Activated CD8-positive, alpha-beta memory T cell treated with anti-CD3 and anti-CD28 coated beads, Interleukin-2, amount 10 ng/mL, durations not matched to agents 7 days and 5 days (primary cell): ENCODE measurements at places on chromosomes 7 and 10. TPM values are rescaled to one million over a fixed set of nuclear protein-coding genes. Genes with fewer than 3 reads are reported as not detected.

Gene RAB19
- 5.0 TPM for total RNA-seq

Gene METTL27
- total RNA-seq: not detected

GRCh38 chr7:36071605-36072004 lies 81.4 kb upstream of the EEPD1 start:
- no peak for DNase-seq

- no peak for DNase-seq
Observed at GRCh38 chr7:28738412-28738811, 219.7 kb downstream of the TRIL start.

GRCh38 chr10:68989317-68989990 lies 851 bp downstream of the KIFBP start:
- no peak for DNase-seq

Gene CDC14C
- not detected for total RNA-seq

DNA sequence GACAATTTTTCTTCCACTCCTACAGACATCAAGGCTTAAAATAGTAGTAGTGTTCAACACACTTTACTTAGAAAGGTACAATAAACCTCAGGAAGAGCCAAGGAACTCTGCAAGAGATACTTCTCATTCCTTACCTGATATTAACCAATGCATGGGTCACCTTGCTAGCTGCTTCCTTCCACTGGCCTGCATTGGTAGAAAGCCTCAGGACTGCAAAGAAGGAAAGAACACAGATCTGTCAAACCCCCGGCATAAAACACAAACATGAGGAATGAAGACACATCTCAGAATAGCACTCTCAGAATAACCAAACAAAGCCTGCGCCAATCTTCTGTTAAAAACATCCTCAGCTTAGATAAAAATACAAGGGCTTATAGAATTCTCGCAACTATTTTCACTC lies 96.1 kb upstream of the KCNIP2 start:
- no peak for DNase-seq

Gene LRIT1
- not detected for total RNA-seq

GRCh38 chr10:122859527-122859926 lies 13.9 kb upstream of the CUZD1 start:
- no peak for DNase-seq

Gene EPHA1
- total RNA-seq: 0.47 TPM

GRCh38 chr7:68314208-68314607 lies 1284.1 kb upstream of the AUTS2 start:
- DNase-seq: no peak

Gene FAM237B
- total RNA-seq: not detected

- no peak for DNase-seq
Observed at GRCh38 chr10:73974309-73974946, 23.5 kb upstream of the VCL start.

GRCh38 chr7:37439653-37440026 lies 9.0 kb downstream of the ELMO1 start:
- no peak for DNase-seq

GRCh38 chr7:859359-860030 lies 16.9 kb upstream of the GET4 start:
- DNase-seq: no peak

DNA sequence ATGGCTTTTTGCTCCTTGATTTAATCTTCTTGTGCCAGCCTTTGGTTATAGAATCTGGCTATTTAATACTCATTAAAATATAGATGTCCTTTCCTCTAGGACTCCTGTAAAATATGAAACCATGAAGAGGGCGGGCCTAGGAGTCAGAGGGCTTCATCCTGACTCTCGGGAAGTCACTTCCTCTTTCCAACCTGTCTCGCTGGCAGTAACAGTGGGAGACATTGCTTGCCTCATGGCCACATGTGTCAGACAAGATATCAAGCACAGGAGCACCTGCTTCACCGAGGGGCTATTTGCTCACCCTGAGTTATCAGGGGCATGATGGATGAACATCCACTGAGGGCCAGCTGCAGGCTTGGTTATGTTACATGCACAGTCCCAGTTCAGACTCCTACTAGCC lies 31.0 kb downstream of the SLIT1 start:
- no peak for DNase-seq

DNA sequence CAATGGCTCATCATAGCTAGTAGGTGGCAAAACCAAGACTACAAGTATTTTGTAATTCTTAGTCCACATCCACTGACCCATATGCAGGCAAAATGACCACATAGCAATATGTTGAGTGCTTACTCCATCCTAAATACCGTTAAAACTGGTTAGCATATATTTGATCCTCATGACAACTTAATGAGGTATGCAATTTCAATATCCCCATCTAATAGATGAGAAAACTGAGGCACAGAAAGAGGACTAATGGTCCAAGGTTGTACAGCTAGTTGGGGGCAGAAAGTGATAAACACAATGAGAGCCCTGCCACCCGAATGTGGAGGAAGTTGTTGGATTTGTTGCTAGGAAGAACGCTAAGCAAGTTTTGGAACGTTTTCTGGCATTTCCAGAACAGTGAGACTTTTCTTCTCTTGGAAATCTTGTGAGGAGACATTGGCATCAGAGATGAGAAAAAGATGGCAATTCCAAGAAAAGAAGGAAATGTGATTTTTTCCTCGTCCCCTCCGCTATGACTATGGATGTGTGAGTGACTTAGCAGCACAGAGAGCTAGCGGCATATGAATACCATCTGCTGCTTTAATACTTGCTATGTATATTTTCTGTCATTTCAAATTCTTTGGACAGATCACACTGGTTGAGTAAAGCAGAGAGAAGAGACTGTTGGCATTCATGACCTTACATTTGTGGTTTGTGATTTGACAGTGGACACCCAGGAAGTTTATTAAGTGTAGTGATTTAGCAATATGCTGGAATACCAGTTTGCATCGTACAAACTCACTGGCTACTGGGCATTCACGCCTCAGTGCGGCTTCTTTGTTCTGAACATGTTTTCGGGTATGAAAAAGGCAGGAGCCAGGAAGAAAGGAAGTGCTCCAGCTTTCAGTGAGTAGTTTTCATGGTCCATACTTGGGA lies 51.5 kb downstream of the NRCAM start:
- no peak for DNase-seq

Gene KCNH2
- total RNA-seq: 0.07 TPM

GRCh38 chr7:16594061-16594460 lies 51.5 kb downstream of the ANKMY2 start:
- no peak for DNase-seq

Gene PARD3
- total RNA-seq: 0.29 TPM

DNA sequence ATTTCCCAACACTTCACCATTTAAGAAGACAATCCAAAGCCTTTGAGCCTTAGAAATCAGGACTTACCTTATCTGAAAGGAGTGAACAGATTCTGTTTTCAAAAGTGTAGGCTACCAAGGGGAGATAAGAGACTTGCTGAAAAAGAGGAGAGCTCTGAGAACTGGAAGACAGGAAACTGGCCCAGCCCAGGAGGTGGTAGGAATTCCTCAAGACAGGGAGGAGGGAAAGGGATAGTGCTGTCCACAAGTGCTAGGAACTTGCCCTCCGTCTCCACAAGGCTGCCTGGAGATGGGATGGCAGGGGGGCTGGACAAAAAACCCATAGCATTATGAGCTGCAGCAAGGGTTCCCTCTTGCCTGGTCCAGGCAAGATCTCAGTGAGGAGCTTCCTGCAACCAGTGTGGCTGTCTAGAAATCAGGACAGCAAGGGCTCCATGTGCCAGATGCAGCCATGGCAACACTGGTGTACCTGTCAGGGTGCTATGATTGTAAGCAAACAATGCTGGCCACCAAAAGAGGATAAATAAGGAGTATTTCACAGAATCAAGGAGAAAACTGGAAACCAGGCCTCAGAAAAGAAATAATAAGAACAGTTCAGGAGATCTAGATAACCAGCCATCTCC lies 22.7 kb upstream of the FRMD4A start:
- no peak for DNase-seq

- no peak for DNase-seq
Observed at GRCh38 chr7:54180796-54181195, 361.4 kb upstream of the VSTM2A start.

- DNase-seq: no peak
Observed at GRCh38 chr7:17548014-17548653, 249.7 kb downstream of the AHR start.

Gene CALML5
- total RNA-seq: not detected

Gene TWIST1
- total RNA-seq: 0.63 TPM

- peak; percentile 66 for DNase-seq
Observed at GRCh38 chr10:97759158-97759887, 12.5 kb downstream of the SFRP5 start.

DNA sequence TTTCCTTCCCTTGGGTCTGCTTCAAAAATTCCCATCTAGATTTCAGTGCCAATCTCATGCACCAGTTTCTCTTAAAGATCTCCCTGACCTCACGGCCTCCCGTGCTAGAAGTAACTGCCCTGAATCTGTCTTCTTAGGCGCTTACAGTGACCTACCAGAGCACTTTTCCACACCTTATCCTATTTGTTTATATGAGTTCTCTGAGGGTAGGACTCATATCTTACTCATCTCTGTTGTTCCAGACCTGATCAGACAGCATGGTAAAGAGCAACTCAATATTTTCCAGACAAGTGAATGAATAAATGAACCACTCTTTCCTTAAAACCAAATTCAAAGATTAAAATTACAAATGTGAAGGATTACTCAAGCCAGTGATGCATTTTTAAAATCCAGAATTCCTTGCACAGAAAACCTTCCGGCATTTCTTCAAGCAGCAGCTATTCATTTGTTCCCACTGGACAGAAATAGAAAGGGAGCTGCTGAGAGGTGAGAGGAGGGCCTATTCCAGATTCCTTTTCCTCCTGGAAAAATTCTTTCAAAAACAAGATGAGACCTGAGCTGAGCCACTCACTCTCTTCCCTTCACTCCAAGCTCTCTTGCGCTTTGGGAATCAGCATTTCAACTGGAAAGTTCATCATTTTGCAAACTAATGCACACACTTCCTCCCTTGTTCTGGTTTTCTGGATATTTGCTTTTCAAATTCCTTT lies 94.6 kb downstream of the ELMO1 start:
- no peak for DNase-seq

- no peak for DNase-seq
Observed at GRCh38 chr10:103614306-103615158, 121.0 kb downstream of the NEURL1 start.

Gene LIPM
- total RNA-seq: not detected

Gene SCART1
- 0.82 TPM for total RNA-seq

DNA sequence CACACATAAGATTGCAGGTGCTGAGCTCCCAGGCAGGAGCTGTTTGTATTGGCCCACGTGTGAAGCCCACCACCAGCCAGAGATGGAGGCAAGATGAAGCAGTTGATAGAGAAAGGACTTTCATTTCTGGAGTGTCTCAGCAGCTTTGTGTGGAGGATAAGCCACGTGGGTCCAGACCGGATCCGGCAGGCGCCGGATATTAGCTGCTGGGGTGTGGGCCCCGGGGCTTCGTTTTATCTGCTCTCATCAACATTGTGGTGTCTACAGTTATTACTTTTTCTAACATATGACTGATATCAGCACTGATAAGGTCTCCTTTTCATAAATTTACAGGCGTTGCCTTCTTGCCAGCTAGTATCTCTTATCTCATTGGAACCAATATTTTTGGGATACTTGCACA lies 25.5 kb downstream of the SLC18A2 start:
- DNase-seq: no peak

- DNase-seq: no peak
Observed at GRCh38 chr7:111835066-111835465, 272.8 kb upstream of the IMMP2L start.

DNA sequence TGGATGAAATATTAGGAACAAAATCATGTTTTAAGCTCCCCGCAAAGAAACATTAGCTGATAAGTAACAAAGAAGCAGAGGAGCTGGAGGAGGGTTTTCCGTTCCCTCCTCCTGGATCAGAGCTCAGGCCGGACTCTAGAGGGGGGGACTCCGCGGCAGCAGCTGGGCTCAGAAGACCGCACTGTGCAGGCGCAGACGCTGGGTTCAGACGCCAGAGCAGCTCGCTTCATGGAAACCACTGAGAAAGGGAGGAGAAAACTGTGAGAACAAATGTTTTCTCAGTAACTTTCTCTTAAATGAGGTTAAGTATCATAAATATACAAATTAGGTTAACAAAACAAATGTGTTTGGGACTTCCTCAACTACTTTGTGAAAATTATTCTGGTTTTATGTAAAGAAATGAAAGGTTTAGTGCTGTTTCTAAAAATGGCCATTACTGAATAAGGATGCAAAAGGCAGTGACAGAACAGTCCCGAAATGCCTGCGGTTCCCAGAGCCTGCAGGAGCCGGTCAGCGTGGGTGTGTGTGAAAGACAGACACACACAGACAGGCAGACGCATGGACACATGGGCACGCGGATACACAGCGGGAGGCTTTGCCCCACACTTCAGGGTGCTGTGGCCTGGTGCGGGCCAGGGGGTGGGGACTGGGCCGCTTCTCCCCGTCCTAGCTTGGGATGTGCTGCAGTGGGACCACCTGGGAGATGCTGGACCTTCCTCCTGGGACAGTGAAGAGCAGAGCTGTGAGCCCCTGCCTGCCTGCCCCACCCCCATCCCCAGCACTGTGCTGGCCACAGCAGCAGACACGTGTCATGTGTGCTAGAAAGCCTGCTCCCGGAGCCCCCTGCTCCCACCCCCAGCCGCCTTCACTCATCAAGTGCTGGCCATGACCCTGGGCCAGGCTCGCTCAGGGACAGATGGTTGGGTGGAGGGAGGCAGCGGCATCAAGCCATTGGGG lies 20.3 kb upstream of the ADGRA1 start:
- DNase-seq: no peak

Gene ODAD2
- not detected for total RNA-seq

DNA sequence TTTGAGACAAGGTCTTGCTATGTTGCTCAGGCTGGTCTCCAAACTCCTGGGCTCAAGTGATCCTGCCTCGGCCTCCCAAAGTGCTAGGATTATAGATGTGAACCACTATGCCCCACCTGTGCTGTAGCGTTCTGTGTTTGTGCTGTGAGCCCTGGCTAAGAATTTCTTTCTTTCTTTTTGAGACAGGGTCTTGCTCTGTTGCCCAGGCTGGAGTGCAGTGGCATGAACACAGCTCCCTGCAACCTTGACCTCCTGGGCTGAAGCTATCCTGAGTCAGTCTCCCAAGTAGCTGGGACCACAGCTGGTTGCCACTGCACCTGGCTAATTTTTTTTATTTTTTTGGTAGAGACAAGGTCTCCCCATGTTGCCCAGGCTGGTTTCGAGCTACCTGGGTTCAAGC lies 11.4 kb downstream of the TSPAN13 start:
- DNase-seq: no peak

- DNase-seq: no peak
Observed at GRCh38 chr10:121935702-121936101, 7.9 kb upstream of the ATE1 start.

Gene NEUROD6
- total RNA-seq: not detected

DNA sequence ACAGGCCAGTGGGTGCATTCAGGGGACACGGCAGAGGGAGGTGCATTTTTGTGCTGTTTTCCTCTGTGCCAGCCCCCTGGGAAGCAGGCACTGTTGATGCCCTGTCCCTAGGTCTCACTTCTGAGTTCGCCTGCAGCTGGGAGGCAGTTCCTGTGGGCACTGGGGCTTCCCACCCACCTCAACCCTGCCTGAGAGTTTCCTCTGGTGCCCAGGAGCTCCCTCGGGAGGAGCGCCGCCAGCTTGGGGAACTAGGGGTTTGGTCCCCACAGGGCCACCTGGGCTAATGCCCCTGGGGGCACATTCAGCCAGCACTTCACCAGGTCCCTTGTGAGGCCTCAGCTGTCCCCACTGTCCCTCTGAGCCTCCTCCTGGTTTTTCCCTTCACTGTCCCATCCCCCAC lies 178.2 kb upstream of the RHEB start:
- no peak for DNase-seq
